AML-193 (cell line): ENCODE measurements at places on chromosomes 3 and 15.

GRCh38 chr15:34241376-34242330 is 16.8 kb downstream of the EMC4 start:
- peak; percentile 60 for DNase-seq

- DNase-seq = no peak
Observed at GRCh38 chr15:35312344-35312743, 227.2 kb upstream of the NANOGP8 start.

GRCh38 chr3:181176601-181177000 is 187.1 kb upstream of the DNAJC19 start:
- peak; percentile 53 for DNase-seq

DNA sequence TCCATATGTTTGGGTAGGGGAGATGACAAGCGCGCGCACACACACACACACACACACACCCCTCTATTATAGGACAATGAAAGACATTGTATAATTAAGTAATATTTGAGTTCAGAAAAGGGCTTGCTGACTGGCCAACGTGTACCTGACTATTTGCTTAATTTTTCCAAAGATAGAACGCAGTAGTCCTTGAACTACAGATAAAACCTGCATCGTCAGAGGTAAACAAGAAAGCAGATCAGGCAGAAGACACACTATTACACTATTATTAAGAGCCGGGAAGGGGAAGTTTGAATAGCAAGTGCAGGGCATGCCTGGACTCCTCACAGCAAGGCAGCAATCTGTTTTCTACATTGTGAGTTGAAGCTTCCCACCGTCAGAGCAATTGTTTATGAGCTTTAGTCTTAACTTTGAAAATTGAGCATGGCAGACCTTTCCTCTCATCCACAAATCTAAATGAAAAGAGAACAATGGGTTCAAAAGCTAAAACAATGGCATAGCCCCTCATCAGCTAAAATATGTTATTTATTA is 427.7 kb downstream of the GABRG3 start:
- DNase-seq = no peak

- no peak for DNase-seq
Observed at GRCh38 chr3:59919586-59919985, 869.8 kb upstream of the CFAP20DC start.

GRCh38 chr3:18443665-18444594 is 18.8 kb upstream of the SATB1 start:
- no peak for DNase-seq

DNA sequence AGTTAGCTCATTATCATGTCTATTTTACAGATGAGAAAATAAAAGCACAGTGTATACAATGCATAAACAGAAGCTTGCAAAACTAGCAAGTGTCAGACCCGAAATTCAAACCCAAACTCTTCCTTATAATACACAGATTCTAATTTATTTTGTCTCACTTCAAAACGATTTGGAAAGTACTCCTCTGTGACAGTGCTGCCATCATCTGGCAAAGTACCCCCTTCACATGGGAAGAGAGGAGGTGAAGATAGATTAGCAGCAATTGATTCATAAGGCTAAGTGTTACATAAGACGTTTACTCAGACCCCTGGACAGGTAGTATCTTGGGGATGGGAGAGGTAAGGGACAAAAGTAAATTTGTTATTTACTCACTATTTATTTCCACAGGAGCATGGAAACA is 744.0 kb upstream of the SGO1 start:
- DNase-seq = no peak

DNA sequence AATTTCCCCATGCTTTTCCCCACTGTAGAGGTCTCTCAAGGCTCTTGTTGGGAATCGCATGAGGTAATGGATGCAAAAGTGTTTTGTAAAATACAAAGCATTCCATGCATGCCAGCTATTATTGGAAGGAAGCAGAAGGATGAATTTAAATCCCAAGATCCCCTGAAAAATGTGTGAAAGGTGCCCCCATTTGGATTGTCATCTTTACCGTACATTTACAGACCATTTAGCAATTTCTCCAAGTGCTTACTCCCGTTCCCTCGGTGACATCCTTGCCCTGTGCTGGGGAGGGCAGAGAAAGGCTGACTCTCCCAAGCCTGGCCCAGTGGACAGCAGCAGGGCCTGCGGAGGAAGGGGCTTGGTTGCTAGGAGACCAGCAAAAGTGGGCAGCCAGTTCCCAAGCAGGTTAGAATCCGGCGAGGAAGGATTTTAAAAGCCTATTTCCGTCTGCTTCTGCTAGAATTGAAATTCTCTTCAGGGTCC is 31.1 kb upstream of the NEO1 start:
- DNase-seq = no peak

GRCh38 chr3:29181149-29181780 is 99.6 kb upstream of the RBMS3 start:
- no peak for DNase-seq

GRCh38 chr15:69763831-69764230 is 311.2 kb downstream of the RPLP1 start:
- no peak for DNase-seq

DNA sequence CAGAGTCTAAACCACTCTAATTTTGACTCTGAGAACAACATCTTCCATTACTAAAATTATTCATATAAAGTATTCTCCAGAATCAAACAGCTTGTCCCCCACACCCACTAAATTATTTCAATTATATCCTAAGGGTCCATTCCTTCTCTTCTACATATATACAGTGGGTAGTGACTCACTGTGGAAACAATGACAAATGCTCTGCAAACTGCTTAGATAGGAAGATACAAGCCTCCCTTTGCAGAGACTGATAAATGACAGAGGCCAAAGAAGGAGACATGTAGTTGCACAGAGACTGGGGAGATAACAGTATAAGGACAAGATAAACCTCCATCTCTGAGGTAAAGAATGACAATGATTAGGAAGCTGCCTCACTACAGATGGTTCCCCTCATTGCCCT is 1087.4 kb downstream of the AGBL1 start:
- DNase-seq = no peak

DNA sequence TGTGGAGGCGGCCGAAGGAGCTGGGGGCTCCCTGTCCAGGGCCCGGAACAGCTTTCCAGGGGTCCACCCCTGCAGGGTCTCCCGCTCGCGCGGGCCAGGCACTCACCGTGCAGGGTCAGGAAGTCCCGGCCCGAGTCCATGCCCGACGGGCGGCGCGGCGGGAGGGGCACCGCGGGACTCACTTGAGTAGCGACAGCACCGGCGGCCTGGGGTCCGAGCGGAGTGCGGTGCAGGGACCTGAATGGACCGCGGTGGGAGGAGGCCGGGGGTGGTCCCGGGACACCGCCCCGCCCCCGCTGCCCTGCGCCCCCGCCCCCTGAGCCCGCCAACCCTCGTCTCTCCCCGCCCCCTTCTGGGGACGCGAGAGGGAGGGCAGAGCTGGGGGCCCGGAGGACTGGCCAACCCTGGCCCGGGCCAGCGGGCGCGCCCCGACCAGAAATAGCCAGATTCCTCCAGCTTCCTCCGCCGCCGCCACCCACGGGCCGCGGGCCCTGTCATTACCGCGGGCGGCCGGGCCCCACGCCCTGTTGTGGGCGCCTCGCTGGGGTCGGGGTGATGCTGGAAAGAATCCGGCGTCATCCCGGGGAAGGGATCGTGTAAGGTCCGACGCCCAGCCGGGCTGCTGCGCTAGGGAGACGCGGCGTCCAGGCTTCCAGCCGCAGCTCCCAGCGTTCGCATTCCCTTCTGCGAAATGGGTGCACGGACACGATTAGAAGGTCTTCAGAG is at the start of gene PLCD1:
Gene PLCD1 (minus strand): TSS at position 243 of the 726 bp plus-strand sequence. CDS start 103 bp downstream, at position 140.
- no peak for DNase-seq

DNA sequence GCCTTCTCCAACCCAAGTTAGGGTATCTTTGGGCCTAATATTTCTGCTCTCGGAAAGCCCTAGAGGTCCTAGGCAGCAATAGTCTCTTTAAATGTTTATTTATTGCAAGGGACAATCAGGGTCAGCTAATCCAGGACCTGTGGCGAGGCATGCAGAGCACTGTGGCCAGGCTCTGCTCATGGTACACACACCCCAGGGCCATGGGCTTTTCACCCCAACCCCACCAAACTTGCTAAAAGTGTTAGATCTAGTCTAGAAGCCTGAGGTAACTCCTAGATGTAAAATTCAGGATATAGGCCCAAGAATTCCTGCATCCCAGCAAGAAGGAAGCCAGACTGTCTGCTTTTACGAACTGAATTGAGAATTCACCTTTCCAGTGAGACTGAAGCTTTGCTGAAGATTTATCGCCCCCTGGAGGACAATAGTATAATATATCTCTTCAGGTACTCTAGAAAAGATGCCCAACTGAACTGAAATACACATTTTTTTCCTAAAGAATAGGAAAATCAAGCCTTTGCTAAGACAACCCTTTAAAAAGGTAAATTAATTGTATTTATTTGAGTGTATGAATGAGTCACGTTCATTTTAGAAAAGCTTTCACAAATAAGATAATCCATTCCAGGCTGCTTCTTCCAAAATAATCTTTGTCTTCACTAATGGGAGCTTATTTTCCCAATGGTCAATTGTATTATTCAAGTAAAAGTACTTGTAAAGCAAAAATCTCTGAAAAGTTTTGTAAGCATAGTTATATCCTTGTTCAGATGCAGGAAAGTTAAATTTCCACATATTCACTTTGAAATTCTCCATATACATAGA is 89.8 kb downstream of the LRRC3B start:
- DNase-seq = peak; percentile 53

- DNase-seq = no peak
Observed at GRCh38 chr15:48603123-48603500, 42.4 kb downstream of the FBN1 start.

DNA sequence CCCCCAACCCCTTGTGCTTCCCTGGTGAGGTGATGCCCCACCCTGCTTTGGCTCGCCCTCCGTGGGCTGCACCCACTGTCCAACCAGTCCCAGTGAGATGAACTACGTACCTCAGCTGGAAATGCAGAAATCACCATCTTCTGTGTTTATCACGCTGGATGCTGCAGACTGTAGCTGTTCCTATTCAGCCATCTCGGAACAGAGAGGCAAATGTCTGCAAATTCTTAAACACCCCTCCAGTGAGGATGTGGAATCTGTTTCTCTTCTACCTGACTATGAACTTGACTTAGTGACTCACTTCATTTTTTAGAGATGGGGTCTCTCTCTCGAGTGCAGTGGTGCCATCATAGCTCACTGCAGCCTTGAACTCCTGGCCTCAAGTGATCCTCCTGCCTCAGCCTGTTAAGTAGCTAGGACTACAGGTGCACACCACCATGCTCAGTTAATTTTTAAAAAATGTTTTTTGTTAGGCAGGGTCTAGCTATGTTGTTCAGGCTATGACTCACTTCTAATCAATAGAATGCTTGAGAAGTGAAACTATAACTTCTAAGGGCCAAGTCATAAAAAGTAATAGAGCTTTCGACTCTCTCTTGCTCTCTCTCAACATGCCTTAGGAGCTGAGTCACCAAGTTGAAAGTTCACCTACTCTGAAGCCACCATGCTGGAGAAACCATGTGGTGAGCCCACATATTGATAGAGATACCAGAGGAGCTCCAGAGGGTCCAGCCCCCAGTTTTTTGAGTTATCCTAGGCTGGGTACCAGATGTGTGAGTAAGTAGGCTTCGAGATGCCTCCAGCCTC is 11.5 kb upstream of the PARP14 start:
- no peak for DNase-seq

- no peak for DNase-seq
Observed at GRCh38 chr3:31772758-31773473, 208.1 kb downstream of the OSBPL10 start.

- no peak for DNase-seq
Observed at GRCh38 chr3:89847955-89848354, 740.5 kb downstream of the EPHA3 start.

DNA sequence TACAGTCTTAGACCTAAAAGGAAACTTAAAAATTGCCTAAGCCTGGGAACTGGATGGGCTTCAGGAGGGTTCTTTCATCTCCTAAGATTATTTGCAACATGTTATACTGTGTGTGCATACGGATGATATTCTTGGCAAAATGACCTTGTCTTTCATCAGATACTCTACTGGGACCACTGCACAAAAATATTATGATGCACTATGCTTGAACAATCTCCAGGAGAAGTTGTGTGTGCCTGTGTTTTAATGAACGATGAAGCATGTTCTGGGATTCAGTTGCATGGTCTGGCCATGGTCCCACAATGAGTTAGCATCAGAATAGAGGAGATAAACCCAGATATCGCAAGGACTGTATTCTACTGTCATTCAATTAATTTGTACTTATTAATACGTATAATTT is 68.7 kb downstream of the GAP43 start:
- no peak for DNase-seq

GRCh38 chr15:49471733-49472132 is 48.7 kb downstream of the FGF7 start:
- no peak for DNase-seq

- DNase-seq = no peak
Observed at GRCh38 chr3:150830094-150830681, 67.2 kb upstream of the SIAH2 start.

- DNase-seq = peak; percentile 52
Observed at GRCh38 chr15:101288905-101289513, 6.0 kb downstream of the SNRPA1 start.

- DNase-seq = peak; percentile 17
Observed at GRCh38 chr3:106013971-106014370, 145.2 kb upstream of the CBLB start.

GRCh38 chr15:62344806-62345539 is 179.9 kb upstream of the C2CD4B start:
- DNase-seq = peak; percentile 71

DNA sequence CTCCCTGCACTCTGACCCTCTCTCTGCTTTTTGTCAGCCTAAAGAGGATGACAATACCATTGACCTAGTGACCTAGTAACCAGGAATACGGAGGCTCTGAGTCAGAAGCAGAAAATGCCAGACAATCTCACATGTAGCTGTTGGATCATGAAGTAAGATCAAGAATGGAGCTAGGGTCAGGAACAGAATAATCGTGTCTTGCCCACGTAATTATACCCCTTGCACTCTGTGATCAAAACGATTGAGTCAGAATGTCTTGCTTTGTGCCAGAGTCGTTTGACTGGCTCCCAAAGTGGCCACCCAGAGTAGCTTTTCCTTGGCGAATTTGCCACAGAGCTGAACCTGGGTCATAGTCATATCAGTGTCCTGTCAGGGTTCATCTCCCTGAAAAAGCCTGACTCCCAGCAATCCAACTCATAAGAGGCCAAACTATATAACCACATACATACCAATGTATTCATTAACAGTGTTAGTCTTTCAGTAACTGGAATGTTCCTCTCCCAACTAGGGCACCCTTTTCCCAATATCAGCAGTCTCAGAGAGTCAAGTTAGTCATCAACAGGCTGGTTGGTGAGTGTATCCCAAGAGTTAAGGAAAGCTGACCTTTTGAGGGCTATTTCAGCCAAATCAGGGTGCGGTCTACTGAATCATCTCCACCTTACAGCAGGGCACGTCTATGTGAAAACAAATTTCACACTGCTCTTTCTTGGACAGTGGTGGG is 5.0 kb upstream of the CDV3 start:
- DNase-seq = no peak

DNA sequence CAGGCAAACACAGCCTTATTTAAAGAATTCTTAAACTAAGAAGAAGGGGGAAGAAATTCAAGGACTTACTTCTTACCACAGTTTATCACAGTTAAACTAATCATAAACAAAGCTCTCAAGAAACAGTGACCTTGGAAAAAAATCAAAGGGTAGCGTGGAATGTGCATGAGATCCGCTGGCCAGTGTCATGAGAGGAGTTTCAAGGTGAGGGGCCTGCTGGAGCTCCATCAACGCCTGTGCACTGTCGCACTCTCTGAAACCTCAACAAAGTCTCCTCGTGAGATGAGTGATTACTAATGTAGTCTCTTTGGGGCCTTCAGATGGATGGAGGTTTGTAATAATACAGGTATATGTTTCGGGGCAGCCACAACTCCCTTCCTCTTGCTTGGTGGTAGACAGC is 28.4 kb upstream of the PRICKLE2 start:
- DNase-seq = no peak
